ENCODE measurements at places on chromosomes 2 and 18.

- DNase-seq, result peak; percentile 76
Measured at GRCh38 chr2:233711312-233712008, 1.2 kb upstream of the UGT1A5 start.

DNA sequence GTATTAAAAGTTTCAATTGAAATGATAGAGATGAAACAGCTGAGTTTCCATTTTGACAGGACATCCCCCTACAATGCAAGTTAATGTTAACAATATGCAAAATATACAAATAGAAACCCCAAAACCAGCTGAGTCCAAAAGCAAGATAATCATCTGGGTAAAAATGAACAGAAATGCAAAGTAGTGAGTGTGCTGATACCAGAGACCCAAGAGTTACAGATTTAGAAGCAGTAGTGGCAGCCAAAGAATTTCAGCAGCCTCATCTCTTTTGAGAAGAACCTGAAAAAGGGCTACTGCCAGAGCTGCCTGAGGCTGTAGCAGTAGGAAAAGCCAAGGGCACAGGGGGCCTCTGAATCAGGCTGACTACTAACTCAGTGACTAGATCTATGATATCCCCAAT is 82.6 kb downstream of the THADA start:
- no peak for DNase-seq

GRCh38 chr18:23966909-23967308 is 47.6 kb upstream of the TTC39C start:
- DNase-seq, result no peak

- no peak for DNase-seq
Measured at GRCh38 chr18:79898952-79899608, 52.4 kb downstream of the SLC66A2 start.

- DNase-seq, result no peak
Measured at GRCh38 chr2:37091873-37092272, 7.6 kb downstream of the GPATCH11 start.

Data from Ammon's horn (tissue), 1 donor.